ENCODE measurements at places on chromosomes 1 and 21.

DNA sequence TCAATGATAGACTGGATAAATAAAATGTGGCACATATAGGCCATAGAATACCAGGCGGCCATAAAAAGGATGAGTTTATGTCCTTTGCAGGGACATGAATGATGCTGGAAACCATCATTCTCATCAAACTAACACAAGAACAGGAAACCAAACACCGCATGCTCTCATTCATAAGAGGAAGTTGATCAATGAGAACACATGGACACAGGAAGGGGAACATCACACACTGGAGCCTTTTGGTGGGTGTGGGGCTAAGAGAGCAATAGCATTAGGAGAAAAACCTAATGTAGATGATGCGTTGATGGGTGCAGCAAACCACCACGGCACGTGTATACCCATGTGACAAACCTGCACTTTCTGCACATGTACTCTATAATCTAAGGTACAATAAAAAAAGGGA, 883.4 kb upstream of the PRMT6 start:
- no peak for DNase-seq

GRCh38 chr1:35783055-35783583, 13.3 kb upstream of the CLSPN start:
- no peak for DNase-seq

DNA sequence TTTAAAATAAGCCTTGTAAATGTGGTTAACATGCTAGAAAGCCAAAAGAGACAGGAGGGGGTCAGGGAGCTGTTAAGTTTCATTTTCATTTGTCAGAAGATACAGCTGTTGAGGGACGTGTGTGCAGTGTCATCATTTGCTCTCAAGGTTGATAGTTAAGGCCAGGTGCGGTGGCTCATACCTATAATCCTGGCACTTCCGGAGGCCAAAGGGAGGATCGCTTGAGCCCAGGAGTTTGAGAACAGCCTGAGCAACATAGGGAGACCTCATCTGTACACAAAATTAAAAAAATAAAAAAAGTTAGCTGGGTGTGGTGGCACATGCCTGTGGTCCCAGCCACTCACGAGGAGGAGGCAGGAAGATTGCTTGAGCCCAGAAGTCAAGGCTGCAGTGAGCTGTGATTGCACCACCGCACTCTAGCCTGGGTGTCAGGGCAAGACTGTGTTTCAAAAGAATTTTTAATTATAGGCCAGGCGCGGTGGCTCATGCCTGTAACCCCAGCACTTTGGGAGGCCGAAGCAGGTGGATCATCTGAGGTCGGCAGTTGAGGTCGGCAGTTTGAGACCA, 22.7 kb downstream of the ZBTB8OS start:
- DNase-seq = no peak

DNA sequence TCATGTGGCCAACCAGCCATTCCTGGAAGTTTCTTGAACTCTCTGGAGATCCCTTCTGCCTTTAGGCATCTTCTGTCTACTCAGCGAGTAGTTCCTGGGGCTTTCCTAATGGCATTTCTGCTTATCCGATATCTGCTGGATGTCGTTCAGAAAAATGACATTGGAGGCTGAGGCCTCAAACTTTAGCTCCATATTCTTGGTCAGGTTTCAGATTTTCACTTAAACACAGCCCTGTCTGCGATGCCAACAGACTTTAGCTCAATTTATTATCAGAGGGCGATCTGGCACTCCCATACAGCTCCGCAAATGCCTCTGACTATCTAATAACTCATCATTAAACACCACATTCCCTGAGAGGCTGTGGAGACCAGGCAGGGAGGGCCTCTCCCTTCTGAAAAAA, 46.3 kb upstream of the ETS2 start:
- no peak for DNase-seq

DNA sequence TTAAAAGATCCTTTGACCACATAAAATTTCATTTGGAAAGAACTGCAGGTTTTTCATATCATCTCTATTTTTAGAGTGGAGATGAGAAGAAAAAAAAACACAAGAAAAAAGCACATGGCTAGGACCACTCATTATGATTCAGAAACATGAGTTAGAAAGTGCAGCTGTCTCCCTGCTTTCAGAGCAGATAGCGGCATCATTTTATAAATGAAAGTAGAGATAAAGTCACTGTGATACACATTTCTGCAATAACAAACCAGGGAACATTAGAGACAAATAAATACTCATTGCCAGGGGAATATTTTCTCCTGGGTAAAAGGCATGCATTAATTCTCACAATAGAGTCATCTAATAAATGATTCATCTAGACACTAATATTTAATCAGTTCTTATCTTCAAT, 87.5 kb upstream of the PLPPR4 start:
- DNase-seq = no peak

DNA sequence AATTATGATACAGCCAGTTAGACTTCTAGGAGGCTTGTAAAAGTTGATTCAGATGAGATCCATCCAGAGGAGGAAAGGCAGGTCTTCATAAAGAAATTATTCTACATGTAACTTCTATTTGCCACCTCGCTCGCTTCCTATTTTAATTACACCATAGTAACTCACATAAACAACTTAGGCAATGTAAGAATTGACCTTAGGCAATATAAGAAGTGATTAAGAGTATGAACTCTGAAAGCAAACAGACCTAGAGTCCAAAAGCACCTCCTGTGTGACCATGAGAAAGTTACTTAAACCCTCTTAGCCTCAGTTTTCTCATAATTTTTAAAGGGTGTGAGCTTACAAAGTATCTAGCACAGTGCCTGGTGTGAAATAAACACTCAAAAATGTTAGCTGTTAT, 192.7 kb upstream of the NFIA start:
- DNase-seq = no peak

All from activated CD4-positive, alpha-beta T cell treated with anti-CD3 and anti-CD28 coated beads, Interleukin-2, amount 50 U/mL, for 4 hours (primary cell).